Activated naive CD4-positive, alpha-beta T cell treated with Interleukin-2 at 50 U/mL for 16 hours (primary cell): ENCODE measurements at places on chromosomes 1 and 21.

GRCh38 chr1:88922214-88922613 is 30.8 kb upstream of the GTF2B start:
- no peak for DNase-seq

GRCh38 chr1:94438692-94439276 is 20.6 kb downstream of the ABCD3 start:
- DNase-seq: no peak

DNA sequence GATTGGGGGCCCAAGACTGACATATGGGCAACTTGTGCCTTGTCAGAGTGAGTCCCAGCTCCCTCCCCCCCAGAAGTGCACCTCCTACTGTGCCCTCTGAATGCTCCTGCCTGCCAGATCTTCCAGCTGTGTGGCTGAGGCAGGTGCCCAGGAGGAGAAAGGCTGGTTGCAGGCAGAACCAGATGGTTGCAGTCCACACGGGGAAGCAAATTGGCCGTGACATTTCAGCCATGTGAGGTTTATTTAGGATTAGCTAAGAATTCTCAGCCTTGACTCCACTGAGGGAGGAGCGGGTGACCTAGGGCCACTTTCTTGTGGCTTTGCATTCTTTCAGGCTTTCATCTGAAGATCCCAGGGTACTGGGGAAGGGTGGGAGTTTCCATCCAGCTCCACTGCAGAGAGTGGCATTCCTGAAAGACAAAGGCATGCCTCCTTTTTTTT is 33.8 kb downstream of the PEX14 start:
- no peak for DNase-seq

- no peak for DNase-seq
These were observed 145.9 kb upstream of the KAZN start for GRCh38 chr1:14452551-14452950.

DNA sequence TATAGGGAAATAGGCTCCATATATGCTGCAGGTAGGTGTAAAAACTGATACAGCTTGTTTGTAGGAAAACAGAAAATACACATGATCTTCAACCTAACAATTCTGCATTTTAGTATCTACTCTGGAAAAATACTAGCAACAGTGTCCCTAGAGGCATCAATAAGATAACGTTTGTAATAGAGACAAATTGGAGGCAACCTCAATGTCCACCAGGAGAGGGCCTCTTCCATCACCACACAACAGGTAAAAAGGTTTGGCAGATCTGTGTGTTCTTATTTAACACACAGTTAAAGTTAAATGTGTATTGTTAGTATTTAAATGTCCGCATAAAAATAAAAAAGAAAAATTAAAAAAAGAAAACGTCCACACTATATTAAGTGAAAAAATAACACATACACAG is 5.4 kb downstream of the EIF2D start:
- no peak for DNase-seq

DNA sequence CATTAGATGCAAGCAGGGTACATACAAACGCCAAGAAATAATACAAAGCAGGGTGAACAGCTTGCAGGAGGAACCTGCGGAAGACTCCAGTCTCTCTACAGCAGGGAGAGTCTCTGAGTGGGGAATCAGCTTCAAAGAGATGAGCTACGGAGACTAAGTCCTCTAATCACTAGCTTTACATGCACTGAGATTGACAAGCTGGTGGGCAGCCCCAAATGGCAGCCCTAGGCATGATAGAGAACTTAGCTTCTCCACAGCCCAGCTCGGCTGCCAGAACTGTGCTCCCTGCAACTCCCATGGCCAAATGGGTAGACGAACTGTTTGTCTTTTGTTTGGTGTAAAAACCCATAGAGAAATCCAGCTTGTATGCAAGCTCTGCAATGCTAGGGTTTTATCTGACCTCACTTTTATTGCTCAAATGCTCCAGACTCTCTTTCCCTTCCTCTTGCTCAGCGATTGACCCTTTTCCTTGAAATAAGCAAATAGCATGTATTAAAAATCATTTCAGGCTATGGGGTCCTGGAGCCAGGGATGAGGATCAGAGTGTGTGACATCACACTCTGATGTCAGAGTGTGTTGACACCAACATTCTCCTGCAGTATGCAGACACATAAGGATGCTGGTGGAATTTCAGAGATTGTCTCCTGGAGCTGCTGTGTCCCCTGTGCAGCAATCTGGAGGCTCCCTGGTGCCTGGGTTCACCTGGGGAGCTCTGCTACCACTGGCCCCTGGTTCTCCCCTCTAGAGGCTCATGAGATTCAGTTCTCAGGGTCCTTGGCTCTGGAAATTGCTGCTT is 238.5 kb downstream of the TTLL7 start:
- no peak for DNase-seq

- no peak for DNase-seq
These were observed 44.0 kb downstream of the ATP6V1G3 start for GRCh38 chr1:198496216-198497143.

DNA sequence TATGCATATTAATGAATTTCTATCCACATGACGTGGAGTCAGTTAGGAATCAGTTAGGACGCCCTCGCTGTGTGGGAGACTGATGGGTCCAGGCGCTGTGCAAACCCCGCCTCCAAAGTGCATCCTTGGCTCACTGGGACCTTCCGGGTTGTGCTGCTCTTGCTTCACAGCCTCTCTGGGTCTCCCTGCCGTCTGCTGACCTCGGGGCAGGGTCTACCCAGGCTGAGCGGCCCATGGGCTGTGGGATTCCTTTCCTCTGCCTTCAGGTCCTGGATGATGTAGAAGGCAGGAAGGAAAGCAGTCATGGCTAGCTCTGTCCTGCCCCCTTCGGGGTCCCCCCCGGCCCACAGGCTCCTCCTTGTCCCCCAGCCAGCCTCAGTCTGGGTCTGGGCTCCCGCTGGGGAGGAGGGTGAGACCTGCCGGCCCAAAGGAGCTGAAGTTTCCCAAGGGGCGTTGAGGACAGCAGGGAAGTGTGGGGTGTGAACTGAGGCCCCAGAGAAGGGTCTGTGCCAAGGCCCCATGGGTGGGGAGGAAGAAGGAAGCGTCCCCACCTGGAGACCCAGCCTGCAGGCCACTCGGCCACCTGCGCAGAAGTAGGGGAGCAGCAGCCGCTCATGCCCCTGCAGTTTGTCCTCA is 24.6 kb upstream of the CDK11A start:
- DNase-seq: no peak
